Stimulated activated CD4-positive, alpha-beta T cell treated with anti-CD3 and anti-CD28 coated beads, Interleukin-15, amount 100 ng/mL, for 48 hours (primary cell): ENCODE measurements at places on chromosomes 2 and 18.

DNA sequence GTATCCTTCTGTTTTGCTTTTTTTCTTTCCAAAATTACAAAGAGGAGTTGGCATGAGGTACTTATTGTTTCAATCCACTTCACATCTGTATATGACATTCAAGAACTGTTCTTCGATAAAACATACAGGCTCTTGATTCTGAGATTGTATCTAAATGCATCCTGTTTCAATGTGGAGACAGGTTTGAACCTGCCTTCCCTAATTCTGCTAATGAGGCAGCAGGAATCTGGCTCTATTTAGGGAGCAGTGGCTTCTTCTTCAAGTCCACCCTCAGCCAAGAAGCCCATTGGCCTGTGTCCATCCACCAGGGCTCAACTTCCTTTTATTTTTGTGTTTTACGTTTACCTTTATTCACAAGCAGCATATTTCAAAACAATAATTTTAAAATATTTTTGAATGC, 84.8 kb upstream of the PIK3C3 start:
- no peak for DNase-seq

DNA sequence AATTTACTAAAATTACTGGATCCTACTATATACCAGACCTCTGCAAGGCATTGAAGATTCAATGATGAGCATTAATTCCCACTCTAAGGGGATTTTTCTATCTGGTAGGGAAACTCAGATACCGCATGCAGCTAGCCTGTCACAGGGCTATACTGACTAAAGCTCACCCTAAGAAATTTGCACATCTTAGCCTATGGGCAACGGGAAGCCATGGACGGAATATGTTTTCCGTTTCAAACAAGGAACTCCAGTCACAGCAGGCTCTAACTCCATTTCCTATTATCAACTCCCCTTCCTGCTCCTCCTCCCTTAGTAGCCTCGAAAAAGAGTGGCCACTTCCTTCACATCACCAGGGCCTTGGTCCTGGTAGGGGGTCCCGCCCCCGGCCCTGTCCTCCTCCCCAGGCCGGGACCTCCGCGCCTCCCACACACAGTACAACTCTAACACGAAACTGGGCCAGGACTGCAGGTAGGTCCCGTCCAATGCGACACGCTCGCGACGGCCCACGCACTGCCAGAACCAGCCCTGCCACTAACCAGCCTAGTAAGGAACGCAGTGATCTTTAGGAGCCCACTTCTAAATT, 659 bp upstream of the COX5B start:
- no peak for DNase-seq

GRCh38 chr18:43869451-43870008, 592.2 kb upstream of the SYT4 start:
- DNase-seq, result no peak

DNA sequence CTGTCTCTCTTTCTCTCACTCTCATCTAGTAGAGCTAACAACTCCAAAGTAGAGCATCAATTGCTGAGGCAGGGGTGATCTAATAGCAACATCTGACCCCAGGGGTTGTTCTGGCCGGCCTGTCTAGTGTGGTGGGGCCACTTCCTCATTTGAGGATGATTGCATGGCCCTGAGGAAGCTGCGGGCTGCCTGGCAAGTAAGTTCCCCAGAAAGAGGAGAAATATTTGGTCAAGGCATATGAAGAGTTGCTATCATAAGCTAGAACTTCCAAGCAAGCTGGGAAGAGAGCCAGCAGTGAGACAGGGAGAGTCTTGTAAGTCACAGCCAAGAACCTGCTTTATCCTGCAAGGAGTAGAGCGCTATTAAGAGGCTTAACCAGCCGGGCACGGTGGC, 50.8 kb upstream of the TMEM87B start:
- DNase-seq, result no peak

DNA sequence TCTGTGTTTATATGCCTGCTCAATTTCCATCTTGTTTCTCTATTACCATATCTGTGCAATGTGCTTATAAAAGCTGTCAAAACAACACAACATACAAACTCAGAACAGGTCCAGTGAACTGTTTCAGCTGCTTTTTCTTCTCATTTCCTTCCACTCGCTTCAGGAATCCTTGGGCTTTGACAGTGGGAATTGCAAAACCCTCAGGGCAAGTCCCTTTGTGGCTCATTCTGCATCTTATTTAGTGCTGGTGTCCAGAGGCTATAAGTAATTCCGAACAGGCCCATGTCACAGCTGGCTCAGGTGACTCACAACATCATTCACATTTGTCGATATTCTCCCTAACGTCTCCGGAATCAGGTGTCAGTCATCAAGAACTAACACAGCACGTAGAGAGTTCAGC, 309.9 kb upstream of the ZNF521 start:
- DNase-seq, result no peak

- DNase-seq, result no peak
Observed at GRCh38 chr2:191746346-191747169, 68.6 kb downstream of the NABP1 start.

- DNase-seq, result no peak
Observed at GRCh38 chr2:119489232-119489952, 34.9 kb downstream of the SCTR start.

DNA sequence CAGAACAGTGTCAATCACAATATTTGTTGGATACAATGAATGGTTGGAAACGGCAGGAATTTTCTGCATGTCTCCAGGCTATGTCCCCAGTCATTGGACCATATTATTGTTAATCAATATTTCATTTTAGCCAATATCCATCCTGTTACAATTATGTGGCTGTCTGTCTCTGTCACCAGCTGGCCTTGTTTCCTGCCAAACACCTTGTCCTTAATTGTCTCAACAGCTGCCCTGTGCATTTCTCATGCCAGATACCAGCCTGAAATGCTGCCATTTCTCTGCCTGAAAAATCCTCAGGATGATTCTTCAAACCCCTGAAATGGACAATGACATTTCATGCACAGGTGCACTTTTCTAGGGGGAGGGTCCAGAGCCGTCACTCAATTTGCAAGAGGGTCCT, 170.6 kb downstream of the ALPK2 start:
- DNase-seq, result no peak

DNA sequence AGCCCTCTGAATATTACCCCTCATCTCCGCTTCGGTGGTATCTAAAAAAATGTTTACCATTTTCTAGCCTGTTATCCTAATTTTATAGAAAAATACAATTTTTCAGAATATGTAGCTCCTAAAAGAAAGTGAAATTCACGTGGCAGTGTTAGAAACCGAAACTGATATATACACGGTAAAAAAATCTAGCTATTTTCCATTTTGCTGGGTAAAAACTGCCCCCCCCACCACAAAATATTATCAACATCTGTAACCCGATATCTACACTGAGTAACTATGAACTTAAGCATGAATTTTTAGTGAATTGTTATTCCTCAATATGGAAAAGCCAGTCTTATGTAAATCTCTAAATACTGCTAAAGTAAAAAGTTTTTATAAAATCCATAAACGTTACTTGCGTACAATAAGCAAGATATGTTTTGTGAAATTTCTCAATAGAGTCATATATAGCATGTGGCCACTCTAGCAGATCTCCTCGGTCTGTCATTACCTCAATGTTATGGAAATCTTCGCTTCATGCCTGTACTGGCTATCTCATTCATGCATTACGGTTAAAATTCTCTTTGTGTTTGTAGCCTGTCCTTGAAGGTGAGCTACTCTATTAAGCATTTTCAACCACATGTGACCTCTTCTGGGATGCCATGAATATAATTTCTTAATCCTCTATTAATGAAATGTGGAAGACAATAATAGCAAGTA, 524.2 kb downstream of the TRIB2 start:
- no peak for DNase-seq

DNA sequence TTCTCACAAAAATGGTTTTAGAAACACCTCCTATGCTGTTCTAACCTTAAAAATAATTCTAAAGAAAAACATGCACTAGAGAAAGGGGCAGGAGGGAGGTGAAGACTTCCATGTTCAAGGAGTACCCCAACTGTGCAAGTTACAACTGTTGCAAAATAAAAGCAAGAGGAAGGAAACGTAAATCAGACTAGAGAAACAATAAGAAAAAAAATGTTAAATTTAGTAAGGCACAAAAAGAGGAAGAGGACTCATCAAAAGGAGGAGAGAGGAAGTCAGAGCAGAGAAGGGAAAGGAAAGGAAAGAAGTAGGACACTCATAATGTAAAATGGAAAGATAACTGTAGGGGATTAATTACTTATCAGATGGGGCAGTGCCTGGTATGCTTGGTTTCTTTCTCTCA, 34.1 kb downstream of the RAPH1 start:
- DNase-seq, result no peak

DNA sequence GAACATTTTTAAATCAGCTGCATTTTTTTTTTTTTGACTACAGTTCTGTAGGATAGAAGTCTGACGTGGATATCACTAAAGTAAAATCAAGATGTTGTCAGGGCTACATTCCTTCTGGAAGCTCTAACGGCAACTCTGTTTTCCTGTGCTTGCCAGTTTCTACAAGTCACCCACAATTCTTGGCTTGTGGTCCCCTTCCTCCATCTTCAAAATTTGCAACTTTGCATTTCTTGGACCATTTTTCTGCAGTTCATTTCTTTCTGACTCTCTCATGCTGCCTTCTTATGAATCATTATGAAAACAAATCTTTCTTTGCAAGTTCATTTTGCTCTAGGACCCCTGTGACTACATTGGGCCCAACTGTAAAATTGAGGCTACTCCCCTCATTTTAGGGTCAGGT, 367.9 kb downstream of the DSC3 start:
- no peak for DNase-seq

GRCh38 chr18:7725897-7726296, 158.8 kb downstream of the PTPRM start:
- no peak for DNase-seq

- no peak for DNase-seq
Observed at GRCh38 chr2:192208848-192209247, 14.1 kb upstream of the TMEFF2 start.

GRCh38 chr18:57466307-57466706, 31.1 kb downstream of the ONECUT2 start:
- no peak for DNase-seq

DNA sequence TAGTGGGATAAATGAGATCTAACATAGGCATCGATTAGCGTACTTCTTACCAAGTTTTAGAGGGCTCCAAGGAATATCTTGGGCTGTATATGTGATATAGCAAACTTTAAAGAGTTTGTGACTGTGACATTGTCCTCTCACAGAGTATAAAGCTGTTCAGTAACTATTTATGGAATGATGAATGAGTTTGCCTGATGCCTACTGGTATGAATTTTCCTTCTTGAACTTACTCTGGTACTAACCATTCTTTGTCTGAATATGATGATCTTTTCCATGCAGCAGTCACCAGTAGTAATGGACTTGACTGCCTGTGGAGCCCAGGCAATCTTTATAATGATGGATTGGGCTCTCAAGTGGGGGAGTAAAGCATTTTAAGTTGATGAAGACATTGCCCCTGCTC, 120.5 kb downstream of the PARD3B start:
- no peak for DNase-seq

- DNase-seq, result no peak
Observed at GRCh38 chr2:217742276-217742675, 260.5 kb downstream of the TNS1 start.

DNA sequence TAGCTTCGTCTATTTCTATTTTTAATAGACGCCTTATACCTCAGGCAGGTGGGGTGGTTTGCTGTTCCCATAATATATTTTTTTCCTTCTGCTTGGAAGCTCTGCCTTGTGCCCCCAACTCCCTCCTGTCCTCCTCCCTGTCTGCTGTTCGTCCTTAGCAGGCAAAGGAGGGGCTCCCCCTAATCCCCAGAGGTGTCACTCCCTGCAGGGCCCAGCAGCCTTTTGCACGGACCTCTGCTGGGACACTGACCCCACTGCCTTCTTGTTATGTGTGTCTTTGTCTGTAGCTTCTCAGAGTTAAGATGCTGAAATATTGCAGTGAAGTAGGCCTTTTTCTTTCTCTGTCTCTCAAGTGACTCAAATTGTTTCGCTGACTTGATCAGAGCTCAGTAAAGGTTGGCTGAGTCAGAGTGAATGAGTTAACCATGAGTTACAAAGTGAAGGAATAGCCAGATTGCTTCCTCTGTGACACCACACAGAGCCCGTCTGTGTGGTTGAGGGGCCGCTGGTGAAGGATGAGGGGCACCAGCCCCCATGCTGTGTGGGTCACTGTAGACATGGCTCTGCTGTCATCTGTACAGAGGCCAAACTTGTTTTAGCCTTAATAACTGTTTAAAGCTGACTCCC, 47.7 kb downstream of the PRKCE start:
- DNase-seq, result no peak

- no peak for DNase-seq
Observed at GRCh38 chr2:66441581-66442320, 6.8 kb downstream of the MEIS1 start.

- no peak for DNase-seq
Observed at GRCh38 chr2:41137031-41137430, 685.1 kb upstream of the SLC8A1 start.

- peak; percentile 8 for DNase-seq
Observed at GRCh38 chr2:190069936-190070696, 7.6 kb upstream of the MSTN start.

GRCh38 chr2:239288237-239288636, 112.6 kb downstream of the HDAC4 start:
- no peak for DNase-seq

DNA sequence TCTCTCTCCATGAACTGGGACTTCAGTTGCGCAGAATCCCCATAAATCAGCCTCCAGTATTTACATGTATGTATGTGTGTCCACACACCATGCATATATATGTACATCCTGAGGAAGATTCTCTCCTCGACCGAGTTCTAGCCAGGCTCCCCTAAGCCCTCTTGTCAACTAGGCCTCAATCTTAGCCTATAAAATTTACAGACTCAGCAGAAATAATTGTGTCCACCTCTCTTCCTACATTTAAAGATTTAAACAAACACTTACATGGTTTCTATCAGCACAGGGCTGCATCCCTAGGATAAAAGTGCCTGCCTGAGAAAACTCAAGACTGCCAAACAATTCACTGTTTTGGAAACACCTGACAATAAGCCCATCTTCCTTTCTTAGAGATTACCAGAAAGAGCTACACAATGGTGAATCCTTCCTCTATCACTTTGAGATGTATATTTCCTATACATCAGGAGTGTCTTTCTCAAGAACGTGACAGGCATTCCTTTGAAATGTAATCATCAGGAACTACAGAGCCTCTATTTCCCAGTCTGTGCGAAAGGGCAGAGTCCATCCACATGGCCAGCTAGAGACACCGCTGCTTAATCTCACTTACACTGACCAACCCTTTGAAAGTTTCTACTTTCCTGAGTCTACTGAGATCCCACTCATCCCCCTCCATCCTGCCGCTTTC, 39.5 kb downstream of the ZNF519 start:
- DNase-seq, result no peak

DNA sequence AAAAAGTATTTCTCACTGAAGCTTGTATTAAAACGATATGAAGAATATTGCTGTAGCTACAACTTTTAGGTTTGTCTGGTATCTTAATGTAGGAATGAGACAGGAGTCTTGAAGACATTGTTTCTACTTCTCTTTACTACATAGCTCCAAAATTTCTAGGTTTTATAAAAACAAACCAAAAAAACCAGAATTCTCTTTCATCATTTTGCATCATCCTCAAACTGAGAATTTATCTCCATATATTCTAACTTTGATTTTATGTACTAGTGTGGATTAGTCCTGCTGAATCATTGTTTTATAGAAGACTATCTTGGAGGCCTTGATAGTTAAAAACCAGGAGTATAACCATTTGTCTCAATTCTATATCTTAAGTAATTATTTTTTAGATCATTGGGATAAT, 100.2 kb downstream of the ICA1L start:
- no peak for DNase-seq

- DNase-seq, result no peak
Observed at GRCh38 chr2:220586980-220587530, 959.6 kb downstream of the SLC4A3 start.
